PC-9 (cell line): ENCODE measurements at places on chromosomes 7 and 10.
A peak's percentile ranks its signal among the peaks of the same experiment; 100 is the strongest.

DNA sequence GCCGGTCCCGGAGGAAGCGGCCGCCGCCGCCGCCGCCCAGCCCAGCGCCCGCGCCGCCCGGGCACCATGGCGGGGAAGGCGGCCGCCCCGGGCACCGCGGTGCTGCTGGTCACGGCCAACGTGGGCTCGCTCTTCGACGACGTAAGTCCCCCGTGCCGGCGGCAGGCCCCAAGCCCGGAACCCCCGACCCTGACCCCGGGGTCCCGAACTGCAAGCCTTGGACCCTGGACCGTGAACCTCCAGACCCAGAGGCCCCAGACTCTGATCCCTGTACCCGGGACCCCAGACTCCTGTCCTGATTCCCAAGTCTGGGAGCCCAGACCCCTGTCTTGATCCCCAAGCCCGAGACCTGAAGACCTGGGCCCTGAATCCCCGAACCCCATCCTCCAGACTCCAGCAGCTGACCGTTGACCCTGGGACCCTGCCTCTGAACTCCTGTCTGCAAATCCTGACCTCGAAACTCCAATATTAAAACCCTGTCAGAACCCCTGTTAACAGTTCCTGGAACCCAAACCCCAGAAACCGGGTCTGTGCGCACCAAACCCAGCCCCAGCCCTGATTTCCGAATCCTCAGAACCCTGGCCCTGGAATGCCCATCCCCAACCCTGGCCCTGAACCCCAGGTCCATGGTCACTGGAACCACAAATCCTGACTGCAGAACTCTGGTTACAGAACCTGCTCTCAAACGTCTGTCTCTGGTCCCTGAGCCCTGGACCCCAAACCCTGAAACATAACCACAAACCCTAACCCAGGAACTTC lies 623 bp downstream of the INPP5A start:
- DNase-seq: no peak

- DNase-seq: peak; percentile 7
Measured at GRCh38 chr10:104824380-104825006, 183.4 kb downstream of the SORCS3 start.

- no peak for DNase-seq
Measured at GRCh38 chr7:112926018-112926417, 135.8 kb upstream of the TMEM168 start.

DNA sequence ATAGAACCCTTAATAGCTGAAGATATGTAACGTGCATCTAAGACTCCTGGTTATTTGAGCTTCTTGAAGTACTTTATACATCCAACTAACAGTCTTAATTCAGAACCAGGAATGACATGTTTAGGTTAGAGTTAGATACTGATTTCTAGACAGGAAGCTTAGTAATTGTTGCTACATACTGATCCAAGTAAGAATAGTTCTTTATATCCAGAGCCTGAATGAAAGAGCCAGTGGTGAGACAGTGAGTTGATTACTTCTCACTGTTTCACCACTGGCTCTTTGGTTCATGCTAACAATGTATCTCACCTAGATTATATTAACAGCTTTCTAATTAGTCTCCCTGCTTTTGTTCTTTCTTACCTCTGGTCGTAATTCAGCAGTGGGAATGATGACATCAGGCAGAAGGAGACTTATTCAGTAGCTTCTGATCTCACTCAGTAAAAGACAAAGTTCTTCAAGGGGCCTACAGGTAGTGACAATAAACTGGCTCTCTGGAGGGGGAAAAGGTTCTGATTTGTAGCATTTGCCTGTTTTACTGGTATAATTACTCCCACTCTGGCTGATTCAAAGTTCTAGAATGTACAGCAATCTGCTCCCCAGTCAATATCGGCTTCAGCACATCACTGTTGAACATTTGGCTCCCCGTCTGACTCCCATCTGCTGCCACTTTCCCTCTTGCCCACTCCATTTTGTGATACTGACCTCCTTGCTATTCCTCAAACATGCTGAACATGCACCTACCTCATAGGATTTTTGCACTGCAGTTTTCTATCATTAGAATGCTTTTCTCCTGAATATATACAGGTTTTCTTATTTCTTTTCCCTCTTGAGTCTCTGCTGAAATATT lies 29.1 kb downstream of the MCU start:
- DNase-seq: no peak

DNA sequence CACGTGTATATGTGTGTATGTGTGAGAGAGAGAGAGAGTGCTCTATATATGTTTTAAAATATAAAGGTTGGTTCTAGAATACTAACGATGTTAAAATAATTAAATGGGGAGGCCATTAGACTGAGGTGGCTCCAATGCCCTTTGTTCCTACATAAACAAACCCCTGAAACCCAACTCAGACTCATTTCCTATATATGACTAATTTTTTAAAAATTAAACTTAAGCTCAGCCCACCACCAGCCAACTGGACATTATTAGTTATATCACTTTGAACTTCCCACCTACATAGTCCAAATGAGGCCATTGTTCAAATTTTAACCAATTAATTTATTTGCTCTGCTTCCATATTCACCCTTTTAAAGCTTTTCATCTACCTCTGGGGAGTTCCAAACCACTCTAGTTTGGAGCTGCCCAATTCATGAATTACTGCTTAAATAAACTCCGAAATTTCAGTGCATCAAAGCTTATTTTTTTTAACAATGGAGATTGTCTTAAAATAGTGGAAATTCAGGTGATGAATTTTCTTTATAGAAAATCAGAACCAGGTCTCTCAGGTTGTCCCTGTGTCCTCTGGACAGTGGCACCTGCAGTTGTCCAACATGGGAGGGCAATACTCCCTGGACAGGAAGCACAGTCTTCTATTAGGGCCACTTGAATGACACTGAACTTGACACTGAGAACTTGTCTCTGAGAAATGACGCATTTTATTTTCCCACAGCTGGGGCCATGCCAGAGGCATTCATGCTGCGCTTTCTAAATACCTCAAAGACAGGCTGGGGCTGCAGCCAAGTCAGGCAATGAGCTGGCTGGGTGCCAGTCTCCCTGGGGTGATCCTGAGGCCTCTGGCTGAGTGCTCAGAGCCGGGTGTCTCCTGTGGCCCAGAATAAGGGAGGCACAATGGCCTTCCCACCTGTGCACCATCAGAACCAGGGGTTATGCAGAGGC lies 109.5 kb upstream of the TMEM72 start:
- DNase-seq: peak; percentile 55

GRCh38 chr7:142177869-142178268 lies 66.4 kb downstream of the MGAM2 start:
- DNase-seq: no peak

DNA sequence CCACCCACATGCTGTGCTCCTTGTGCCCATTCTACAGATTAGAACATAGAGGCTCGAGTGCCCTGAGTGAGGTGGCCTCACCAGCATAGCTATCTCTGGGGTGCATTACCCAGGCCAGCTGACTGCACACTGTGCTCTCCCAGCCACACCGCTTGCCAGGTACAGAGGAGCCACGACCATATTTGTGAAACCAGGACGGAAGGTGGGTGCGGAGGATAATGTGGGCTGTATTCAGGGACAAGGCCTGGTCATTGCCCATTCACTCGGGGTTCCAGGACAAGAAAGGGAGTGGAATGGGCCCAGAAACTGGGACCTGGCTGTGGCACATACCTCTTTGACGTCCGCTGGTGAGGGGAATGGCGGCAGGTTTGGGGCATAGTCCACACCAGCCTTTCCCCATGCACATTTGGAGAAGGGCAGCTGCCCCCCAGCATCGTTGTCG lies 236.0 kb downstream of the TNS3 start:
- DNase-seq: no peak

GRCh38 chr7:70240873-70241272 lies 642.6 kb downstream of the AUTS2 start:
- no peak for DNase-seq

DNA sequence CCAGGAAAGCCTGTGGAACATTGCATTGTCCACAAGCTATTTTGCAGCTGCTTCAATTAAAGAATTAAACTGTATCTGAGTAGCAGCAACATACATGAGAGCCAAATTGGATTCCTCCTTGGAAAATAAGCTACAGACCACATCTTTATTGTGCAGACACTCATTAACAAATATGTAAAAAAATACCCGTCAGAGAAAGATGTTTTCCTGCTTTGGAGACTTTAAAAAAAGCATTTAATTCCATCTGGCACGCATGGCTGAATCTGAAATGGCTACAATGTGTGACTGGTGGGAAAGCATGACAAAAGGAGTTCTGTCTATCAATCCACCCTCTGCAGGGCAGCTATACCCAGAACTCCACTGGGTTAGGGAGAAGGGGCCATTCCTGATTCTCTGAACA lies 73.1 kb upstream of the HPS1 start:
- DNase-seq: no peak

DNA sequence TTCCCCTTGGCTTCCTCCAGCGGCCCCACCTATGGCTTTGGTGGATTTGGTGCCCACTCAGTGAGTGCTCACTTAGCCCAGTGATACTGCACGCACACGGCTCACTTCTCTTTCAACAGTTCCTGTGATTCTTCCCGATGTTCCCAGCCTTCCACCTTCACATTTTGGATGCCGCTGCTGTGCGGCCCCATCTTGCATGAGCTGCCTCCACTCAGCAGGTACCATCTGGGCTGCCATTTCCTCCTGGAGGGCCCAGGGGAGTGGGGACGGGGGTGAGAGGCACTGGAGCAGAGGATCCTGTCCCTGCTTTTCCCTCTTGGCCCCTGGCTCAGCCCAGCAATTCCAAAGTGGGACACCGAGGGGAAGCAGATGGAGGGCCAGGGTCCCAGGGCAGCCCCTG lies 323.3 kb upstream of the ZNF32 start:
- DNase-seq: no peak
